G401 (cell line): ENCODE measurements at places on chromosomes 12 and 14. TPM values are rescaled to one million over a fixed set of nuclear protein-coding genes. Genes with fewer than 3 reads are reported as not detected.

Gene KLHL33
- not detected in 2 replicates for total RNA-seq

Gene IKZF4
- total RNA-seq, result 0.54 and 4.4 TPM in 2 replicates

Gene TEDC1
- total RNA-seq, result 67.1 and 89.1 TPM in 2 replicates

Gene UNC79
- 0.44 TPM in 1 of 2 replicates, not detected in the other for total RNA-seq

Gene SLC8B1
- 8.2 and 19.2 TPM in 2 replicates for total RNA-seq

GRCh38 chr14:99190696-99191394, 81.2 kb downstream of the BCL11B start:
- DNase-seq, result no peak

DNA sequence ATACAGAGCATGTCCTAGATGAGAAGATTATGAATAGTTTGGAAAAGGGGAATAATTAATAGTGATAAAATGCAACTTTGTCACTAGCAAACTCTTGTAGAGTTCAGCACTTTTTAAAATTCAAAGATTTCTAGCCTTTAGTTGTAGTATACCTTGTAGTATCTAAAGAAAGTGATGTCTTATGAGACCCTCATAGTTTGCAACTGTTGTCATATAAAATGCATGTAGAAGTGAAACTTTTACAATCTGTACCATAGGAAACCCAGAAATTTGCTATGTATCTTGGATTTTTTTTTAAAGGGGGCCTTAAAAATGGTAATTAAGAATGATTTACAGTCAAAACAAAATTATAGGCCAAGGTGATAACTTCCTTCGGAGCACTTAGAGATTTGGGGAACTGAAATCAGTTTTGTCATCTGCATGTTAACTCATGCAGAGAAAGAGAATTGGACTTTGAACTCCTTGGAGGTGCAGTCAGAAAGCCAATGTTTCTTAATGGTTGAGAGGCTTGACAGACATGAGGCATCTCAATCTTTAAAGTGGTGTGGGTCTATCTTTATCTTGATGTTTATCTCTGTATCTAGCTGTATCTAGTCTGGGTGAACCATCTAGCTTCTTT, 1.3 kb downstream of the LRRK2 start:
- peak; percentile 18 for DNase-seq

- DNase-seq, result no peak
Measured at GRCh38 chr14:31038521-31039166, 12.5 kb upstream of the STRN3 start.

DNA sequence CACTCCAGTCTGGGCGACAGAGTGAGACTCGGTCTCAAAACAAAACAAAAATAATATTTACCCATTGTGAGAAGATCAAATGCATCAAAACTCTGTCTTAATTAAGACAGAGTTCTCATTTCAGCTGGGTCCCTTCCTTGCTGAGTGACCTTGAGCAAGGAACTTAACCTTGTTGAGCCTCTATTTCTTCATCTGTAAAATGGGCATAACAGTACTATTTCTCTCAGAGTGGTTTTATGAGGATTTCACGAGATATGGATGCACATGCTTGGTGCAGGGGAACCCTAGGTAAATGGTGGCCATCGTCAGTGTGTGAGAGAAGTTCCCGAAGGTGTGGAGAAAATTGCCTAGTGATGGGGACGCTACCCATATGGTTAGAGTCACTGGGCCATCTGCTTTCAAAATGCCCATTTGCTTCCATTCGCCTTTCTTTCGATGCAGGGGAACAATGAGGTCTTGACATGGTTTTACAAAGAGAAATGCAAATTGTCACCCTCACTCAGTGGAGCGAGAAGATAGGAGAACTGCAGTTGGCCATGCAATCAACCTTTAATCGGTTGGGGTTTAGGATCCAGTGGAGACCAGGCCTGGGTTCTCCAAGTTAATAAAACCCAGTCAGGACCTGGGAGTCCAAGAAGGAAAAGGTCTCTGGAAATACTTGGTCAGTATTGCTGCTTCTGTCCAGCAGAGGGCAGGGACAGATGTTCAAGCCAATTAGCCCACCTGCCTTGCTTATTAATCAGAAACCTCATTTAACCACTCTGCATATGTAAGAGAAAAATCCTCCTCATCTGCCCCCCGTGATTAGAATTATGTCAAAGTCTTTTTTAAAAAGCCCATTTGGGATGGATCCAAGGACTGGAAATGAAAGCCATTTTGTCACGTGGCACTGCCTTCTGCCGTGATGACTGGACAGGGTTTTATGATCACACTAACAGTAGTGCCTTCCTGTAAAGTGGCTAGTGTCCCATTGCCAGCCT, 37.2 kb downstream of the CFAP251 start:
- DNase-seq, result no peak

- peak; percentile 38 for DNase-seq
Measured at GRCh38 chr12:121494093-121494787, 86.6 kb downstream of the KDM2B start.

- peak; percentile 97 for DNase-seq
Measured at GRCh38 chr14:76918782-76919394, 92.7 kb downstream of the LRRC74A start.

GRCh38 chr12:6691473-6691872, 2.3 kb upstream of the ZNF384 start:
- DNase-seq, result no peak

DNA sequence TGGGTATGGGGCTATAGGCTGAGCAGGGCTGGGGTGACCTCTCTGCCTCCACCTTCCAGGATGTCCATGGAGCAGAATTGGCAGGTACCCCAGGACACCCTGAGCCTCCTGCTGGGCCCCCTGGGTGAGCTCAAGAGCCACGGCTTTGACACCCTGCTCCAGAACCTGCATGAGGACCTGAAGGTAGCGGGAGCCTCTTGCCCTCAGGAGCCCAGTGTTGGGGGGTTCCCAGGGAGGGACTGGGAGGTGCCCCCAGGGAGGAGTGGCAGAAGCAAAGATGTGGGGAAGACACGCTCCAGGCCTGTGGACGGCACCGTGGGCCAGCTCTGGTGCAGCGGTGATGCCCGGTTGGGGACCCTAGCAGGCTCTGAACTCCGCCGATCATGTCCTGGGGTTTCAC, 8.3 kb downstream of the TNFAIP2 start:
- no peak for DNase-seq

GRCh38 chr14:75333606-75334548, 55.2 kb downstream of the FOS start:
- no peak for DNase-seq

GRCh38 chr12:57902478-57902969, 38.8 kb upstream of the ATP23 start:
- DNase-seq, result no peak

- DNase-seq, result no peak
Measured at GRCh38 chr12:49017891-49018260, 700 bp downstream of the PRKAG1 start.

DNA sequence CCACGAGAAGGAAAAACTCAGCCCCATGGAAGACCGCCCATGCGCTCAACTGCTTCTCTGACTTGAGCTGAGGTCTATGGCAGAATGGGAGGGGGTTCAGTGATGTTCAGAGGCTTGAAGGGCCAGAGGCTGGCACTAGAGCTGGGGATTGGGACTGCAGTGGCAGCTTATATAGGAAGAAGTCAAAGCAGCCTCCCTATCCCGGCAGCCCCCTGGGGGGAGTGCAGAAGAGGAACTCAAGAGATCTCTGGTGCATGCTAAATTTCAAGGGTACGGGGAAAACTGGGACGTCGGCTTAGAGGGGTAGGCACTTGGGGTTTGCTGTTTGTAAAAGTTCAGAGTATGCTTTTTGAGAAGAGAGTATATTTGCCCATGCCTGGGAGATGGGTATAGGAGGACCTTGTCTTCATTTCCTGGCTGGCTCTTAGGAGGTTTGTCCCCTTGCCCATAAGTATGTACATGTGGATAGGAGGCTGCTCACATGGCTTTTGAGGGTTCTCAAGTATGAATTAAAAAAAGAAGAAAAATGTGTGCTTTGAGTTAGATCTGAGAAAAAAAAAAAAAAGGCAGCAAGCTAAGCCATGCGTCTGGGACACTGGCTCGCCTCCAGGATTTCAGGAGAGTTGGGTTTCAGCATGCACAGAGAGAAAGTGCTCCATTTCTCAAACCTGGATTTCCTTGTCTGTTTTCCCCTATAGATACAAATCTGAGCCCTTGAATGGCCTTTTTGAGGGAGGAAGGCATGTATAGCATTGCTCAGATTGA, 3.2 kb upstream of the MEG3 start:
- no peak for DNase-seq

- DNase-seq, result no peak
Measured at GRCh38 chr14:100532154-100532861, 54.9 kb downstream of the BEGAIN start.

- no peak for DNase-seq
Measured at GRCh38 chr12:76588881-76589565, 29.5 kb upstream of the OSBPL8 start.

DNA sequence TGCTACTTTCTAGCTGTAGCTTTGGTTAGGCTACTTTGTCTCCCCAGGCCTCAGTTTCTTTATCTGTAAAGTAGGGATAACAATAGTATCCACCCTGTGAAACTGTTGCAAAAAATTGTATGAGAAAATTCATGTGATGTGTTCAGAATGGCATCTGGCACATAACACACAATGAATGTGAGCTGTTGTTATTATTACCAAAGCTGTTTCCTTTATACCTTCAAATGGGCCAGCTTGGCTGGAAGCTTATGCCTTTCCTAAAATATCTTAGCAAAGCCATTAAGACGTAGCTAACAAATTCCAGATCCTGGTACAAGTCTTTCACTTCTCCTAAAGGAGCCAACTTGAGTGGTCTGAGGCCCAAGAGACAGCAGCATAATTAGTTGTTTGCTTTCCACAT, 25.2 kb upstream of the MANSC4 start:
- no peak for DNase-seq

DNA sequence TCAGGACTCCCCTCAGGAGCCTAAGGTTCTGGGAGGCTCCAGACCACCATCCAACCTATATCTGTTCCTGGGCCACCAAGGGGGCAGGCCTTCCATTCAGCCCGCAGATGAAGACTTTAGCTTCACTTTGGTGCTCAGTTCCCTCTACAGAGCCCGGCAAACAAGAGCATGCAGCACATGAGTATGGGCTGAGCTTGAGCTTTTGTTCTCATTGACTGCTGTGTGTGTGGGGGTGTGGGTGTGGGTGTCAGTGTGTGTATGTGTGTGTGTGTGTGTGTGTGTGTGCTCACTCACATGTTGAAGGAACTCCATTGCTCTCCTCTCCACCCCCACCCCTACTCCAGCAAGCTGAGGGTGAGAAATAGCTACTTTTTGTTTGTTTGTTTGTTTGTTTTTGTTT, 219.1 kb downstream of the ZFP36L1 start:
- DNase-seq, result no peak

DNA sequence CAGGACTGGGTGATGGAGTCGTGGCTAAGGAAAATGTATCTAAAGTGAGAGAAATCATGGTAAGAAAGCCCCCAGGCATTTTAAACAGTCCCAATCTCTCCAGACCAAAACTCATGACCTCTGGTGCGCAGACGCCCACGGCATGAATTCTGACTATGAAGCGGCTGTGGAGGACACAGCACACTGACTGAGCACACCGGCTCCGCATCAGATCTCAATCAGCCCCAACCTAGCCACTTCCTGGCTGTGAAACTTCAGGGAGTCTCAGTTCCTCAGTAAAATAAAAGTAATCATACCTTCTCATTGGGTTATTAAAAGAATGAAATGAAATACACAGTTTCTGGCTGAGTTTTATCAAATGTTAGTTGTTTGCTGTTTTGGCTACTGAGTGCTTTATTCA, 38.7 kb downstream of the SETD3 start:
- no peak for DNase-seq

DNA sequence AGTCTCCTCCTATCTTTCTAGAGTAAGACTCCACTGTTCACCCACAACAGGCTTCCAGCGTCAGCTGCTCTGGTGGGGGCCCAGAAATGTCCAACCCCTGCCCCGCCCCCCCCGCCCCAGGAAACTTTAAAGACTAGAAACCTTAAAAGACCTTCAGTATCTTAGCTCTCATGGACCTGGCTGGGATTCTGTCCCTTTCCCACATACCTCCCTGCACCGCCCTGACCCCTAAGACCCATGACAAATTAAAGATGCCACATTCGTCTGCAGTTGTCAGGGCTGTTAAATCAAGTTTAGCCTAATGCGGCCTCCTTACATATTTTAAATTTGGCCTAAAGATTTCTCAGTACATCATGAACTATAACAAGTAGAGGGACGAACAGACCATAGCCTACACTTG, 10.0 kb upstream of the SERPINA10 start:
- no peak for DNase-seq

GRCh38 chr12:79547044-79547734, 143.6 kb downstream of the PAWR start:
- DNase-seq, result peak; percentile 64

GRCh38 chr14:58782011-58782410, 144.2 kb downstream of the DACT1 start:
- DNase-seq, result no peak

GRCh38 chr12:3630111-3630510, 122.8 kb downstream of the CRACR2A start:
- DNase-seq, result no peak

DNA sequence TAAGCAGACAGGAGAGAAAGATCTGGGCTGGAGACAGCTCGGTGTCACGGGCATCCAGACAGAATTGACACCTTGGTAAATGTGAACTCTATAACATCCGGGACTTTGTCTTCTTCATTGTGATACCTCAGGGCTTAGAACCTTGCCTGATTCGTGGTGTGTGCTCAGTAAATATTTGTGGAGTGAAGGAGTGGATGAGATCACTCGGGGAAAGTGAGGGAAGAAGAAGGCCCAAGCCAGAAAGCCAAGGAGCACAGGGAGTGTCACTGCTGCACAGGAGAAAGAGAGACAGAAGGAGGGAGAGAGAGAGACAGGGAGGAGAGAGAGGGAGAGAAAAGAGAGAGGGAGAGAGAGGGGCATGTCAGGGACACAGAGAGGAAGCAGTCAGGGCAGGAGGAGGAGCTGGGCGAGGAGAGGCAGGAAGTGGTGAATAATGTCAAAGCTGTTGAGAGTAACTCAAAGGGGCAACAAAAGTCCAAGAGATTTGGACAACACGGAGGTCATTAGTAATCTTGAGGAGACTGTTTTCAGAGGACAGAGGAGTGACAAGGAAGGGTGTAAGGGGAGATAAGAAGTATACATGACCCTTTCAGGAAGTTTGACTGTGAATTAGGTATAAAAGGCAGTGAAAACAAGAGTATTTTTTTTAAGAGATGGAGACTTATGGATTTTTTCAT, 141.6 kb upstream of the MAX start:
- no peak for DNase-seq

GRCh38 chr14:35875296-35875695, 49.2 kb downstream of the BRMS1L start:
- DNase-seq, result no peak

DNA sequence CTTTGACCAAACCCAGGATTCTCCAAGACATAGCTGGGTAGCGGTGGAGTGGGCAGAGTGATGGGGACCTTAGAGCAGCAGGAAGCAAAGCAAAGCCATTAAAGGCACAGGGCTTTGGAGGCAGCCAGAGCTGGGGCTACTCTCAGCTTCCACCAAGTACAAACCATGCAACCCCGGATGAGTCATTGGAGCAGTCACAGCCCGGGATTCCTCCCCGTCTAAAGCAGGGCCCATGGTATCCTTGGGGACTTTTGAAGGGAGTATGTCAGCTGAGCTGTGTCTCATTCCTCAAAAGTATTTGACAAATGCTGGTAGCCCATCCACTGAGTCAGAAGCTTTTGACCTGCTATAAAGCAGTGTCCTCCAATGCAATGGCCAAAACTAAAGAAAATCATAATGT, 9.7 kb upstream of the IFI27 start:
- DNase-seq, result no peak
